Glutamatergic neuron (in vitro differentiated cells): ENCODE measurements at places on chromosomes 5 and 9. TPM values are rescaled to one million over a fixed set of nuclear protein-coding genes. Genes with fewer than 3 reads are reported as not detected.

DNA sequence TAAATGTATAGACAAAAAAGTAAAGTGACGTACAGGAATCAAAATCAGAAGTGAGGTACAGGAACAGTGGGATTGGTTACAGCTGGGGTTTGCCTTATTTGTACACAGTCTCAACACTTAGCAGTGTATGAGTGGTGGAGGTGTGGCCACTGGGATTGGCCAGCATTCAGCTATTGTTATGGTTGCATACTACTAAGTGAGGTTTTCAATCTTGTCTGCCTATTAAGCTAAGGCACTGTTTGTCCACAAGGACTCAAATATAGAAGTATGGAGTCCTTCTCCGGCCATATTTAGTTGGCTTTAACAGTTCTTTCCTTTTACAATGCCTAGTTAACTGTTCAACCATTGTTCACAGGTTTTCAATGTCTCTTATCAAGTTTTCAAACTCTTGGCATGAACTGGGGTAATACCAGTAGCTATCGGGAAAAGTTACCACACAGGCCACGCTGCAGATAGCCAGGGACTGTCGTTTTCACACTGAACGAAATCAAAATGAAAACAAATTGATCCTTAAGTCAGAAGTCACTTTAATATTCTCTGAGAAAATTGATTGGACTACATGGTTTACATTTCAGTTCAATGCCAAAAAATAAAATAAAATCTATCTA lies 176.0 kb upstream of the FREM1 start:
- H3K27ac ChIP-seq, result no peak overlapping the region
- H3K4me3 ChIP-seq, result no peak overlapping the region
- no peaks in the 10 kb centered on the region for H3K36me3 ChIP-seq
- H3K27me3 ChIP-seq, result no peaks in the 10 kb centered on the region

- H3K36me3 ChIP-seq, result no peaks in the 10 kb centered on the region
- DNase-seq, result no peak
- no peak overlapping the region for H3K4me3 ChIP-seq
- peaks cover 6% of the 10 kb centered on the region for H3K27me3 ChIP-seq
- H3K4me1 ChIP-seq, result peaks cover 17% of the 10 kb centered on the region
These were observed 70.4 kb downstream of the HRH2 start for GRCh38 chr5:175728316-175728715.

DNA sequence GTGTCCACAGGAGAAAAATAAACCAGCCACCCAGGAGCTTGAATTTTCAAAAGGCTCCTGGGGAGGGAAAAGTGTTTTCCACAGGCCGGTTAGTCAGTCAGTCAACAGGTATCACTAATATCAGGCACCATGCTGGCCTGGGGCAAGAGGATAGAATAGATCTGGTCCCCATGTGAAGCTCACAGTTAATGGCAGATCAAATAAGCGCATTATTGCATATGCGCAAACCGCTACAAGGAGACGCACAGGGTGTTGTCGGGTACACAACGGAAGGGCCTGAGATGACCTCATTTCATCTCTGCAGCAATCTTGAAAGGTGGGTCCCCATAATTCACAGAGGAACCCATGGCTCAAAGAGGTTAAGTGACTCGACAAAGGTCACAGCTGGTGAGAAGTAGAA lies 260.7 kb downstream of the CRB2 start:
- H3K4me3 ChIP-seq, result no peak overlapping the region
- no peaks in the 10 kb centered on the region for H3K4me1 ChIP-seq
- no peak overlapping the region for H3K27ac ChIP-seq
- DNase-seq, result no peak

The KIF24 gene
- total RNA-seq, result 0.78 TPM

- H3K4me3 ChIP-seq, result peak overlapping the region; percentile 97
- peaks cover 19% of the 10 kb centered on the region for H3K4me1 ChIP-seq
- H3K27me3 ChIP-seq, result peaks cover 23% of the 10 kb centered on the region
- peak overlapping the region; percentile 97 for H3K27ac ChIP-seq
- DNase-seq, result no peak
- no peaks in the 10 kb centered on the region for H3K36me3 ChIP-seq
These were observed 1.3 kb downstream of the EDIL3 start for GRCh38 chr5:84383296-84383815.

GRCh38 chr9:90961375-90961774 lies 159.8 kb downstream of the SYK start:
- H3K36me3 ChIP-seq, result peaks cover 8% of the 10 kb centered on the region
- no peaks in the 10 kb centered on the region for H3K4me1 ChIP-seq
- no peak overlapping the region for H3K4me3 ChIP-seq
- no peak for DNase-seq
- H3K27ac ChIP-seq, result no peak overlapping the region

The SUSD1 gene
- 19.9 TPM for total RNA-seq

The PTGES gene
- total RNA-seq, result 1.0 TPM

DNA sequence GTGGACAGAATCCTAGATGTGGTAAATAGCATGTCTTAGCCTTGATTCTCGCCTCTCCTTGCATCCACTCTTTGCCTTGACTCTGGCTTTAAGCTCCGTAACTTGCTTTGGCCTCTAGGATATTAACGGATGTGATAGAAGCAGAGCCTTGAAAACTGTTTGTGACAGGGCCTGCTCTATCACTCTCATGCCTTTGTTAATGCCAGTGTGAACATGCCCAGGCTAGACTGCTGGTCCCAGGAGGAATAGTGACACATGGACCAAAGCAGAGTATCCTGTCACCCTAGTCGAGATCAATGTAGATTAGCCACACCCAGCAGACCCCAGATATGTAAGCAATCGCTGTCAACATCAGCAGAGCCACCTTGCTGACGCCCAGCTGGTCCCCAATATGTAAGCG lies 109.9 kb upstream of the C9orf72 start:
- no peak for DNase-seq
- H3K4me3 ChIP-seq, result no peak overlapping the region
- no peaks in the 10 kb centered on the region for H3K36me3 ChIP-seq
- H3K27me3 ChIP-seq, result no peaks in the 10 kb centered on the region
- H3K27ac ChIP-seq, result peak overlapping the region; percentile 0
- H3K4me1 ChIP-seq, result peaks cover 3% of the 10 kb centered on the region

The NXNL2 gene
- total RNA-seq, result not detected

GRCh38 chr5:97554977-97555643 lies 372.1 kb upstream of the RIOK2 start:
- no peaks in the 10 kb centered on the region for H3K36me3 ChIP-seq
- H3K27ac ChIP-seq, result no peak overlapping the region
- no peak for DNase-seq
- peaks cover 3% of the 10 kb centered on the region for H3K27me3 ChIP-seq
- H3K4me1 ChIP-seq, result peaks cover 4% of the 10 kb centered on the region

DNA sequence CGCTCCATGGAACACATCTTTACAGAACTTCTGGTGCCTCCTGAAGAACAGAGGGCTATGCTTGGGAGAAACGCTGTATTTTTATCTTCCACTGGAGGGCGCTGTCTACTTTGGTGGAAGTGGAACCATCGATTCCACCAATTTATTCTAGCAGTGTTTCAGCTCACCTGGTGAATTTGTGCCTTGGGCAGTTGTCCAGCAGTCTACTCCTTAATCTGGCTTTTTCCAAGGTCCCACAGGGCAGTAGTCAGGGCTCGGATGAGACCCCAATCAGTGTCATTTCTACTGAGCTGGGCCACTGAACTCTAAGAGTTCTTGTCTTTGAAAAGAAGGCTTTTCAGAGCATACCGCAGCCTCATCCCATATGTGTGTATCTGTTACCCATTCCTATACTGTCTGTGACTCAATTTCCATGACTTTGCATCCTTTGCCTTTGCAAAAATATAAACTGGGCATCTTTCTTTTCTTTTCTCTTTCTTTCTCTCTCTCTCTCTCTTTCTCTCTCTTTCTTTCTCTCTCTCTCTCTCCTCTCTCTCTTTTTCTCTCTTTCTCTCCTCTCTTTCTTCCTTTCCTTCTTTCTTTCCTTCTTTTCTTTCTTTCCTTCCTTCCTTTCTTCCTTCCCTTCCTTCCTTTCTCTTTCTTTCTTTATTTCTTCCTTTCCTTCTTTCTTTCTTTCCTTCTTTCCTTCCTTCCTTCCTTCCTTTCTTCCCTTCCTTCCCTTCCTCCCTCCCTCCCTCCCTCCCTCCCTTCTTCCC lies 138.4 kb upstream of the ZNF618 start:
- no peak overlapping the region for H3K4me3 ChIP-seq
- H3K27me3 ChIP-seq, result peaks cover 7% of the 10 kb centered on the region
- peaks cover 14% of the 10 kb centered on the region for H3K36me3 ChIP-seq

- no peaks in the 10 kb centered on the region for H3K4me1 ChIP-seq
- H3K27ac ChIP-seq, result no peak overlapping the region
- H3K27me3 ChIP-seq, result no peaks in the 10 kb centered on the region
- no peak for DNase-seq
These were observed 342.0 kb upstream of the IRX4 start for GRCh38 chr5:2224689-2225088.

GRCh38 chr5:42593591-42593990 lies 163.0 kb upstream of the CCDC152 start:
- H3K36me3 ChIP-seq, result no peaks in the 10 kb centered on the region
- no peak for DNase-seq
- no peak overlapping the region for H3K4me3 ChIP-seq

GRCh38 chr9:70574151-70574837 lies 159.8 kb upstream of the KLF9 start:
- no peaks in the 10 kb centered on the region for H3K4me1 ChIP-seq
- H3K36me3 ChIP-seq, result no peaks in the 10 kb centered on the region
- H3K27me3 ChIP-seq, result no peaks in the 10 kb centered on the region
- no peak overlapping the region for H3K4me3 ChIP-seq
- H3K27ac ChIP-seq, result no peak overlapping the region
- DNase-seq, result no peak

GRCh38 chr5:150862070-150862469 lies 15.7 kb downstream of the IRGM start:
- no peaks in the 10 kb centered on the region for H3K36me3 ChIP-seq
- no peak overlapping the region for H3K4me3 ChIP-seq

DNA sequence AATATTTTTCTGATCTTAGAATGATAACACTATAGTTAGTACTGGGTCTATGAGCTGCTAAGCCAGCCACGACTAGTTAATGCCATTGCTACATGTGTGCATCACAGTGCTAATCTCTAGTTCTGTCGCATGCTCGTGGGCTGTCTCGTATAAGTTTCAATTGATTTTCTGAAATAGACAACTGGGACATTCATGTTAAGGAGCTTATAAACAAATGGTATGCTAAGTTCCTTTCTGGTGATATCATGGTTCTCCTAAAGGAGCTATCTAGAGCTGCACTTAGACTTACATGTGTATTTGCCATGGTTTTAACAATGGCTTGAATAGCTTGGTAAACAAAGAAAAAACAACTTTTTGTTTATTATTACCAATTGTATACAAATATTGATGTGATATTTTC lies 46.2 kb downstream of the F2RL2 start:
- no peaks in the 10 kb centered on the region for H3K36me3 ChIP-seq
- DNase-seq, result no peak
- no peaks in the 10 kb centered on the region for H3K27me3 ChIP-seq
- no peak overlapping the region for H3K4me3 ChIP-seq
- no peak overlapping the region for H3K27ac ChIP-seq

DNA sequence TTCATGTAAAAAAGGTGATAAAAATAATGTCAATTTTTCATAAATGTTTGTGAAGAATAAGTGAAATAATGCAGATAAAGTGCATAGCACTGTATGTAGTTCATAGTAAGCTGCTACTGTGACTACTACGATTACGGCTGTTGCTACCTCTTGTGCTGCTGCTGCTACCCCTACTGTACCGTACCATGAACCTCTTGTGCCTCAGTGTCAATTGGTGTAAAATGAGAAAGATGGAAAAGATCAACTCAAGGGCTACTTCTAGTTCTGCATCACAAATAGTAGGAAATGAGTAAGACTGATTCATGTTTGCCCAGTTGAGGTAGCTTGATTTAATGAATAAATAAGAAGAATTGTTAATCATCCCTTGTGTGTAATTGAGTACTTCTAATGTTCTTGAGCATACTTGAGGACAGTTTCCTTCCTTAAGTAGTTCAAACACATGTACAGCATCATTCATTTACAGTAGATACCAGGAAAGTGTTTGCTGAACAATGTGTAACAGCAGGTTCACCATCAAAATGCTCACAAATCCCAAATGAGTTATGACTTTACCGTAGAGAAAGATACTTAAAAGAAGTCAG lies 200.0 kb upstream of the ATP10B start:
- no peaks in the 10 kb centered on the region for H3K36me3 ChIP-seq
- H3K27me3 ChIP-seq, result no peaks in the 10 kb centered on the region
- H3K27ac ChIP-seq, result no peak overlapping the region

The CER1 gene
- total RNA-seq, result 3.0 TPM

- H3K4me1 ChIP-seq, result peaks cover 4% of the 10 kb centered on the region
- no peaks in the 10 kb centered on the region for H3K27me3 ChIP-seq
- H3K27ac ChIP-seq, result no peak overlapping the region
- DNase-seq, result no peak
- no peak overlapping the region for H3K4me3 ChIP-seq
These were observed 24.4 kb upstream of the ELL2 start for GRCh38 chr5:95986001-95986400.

DNA sequence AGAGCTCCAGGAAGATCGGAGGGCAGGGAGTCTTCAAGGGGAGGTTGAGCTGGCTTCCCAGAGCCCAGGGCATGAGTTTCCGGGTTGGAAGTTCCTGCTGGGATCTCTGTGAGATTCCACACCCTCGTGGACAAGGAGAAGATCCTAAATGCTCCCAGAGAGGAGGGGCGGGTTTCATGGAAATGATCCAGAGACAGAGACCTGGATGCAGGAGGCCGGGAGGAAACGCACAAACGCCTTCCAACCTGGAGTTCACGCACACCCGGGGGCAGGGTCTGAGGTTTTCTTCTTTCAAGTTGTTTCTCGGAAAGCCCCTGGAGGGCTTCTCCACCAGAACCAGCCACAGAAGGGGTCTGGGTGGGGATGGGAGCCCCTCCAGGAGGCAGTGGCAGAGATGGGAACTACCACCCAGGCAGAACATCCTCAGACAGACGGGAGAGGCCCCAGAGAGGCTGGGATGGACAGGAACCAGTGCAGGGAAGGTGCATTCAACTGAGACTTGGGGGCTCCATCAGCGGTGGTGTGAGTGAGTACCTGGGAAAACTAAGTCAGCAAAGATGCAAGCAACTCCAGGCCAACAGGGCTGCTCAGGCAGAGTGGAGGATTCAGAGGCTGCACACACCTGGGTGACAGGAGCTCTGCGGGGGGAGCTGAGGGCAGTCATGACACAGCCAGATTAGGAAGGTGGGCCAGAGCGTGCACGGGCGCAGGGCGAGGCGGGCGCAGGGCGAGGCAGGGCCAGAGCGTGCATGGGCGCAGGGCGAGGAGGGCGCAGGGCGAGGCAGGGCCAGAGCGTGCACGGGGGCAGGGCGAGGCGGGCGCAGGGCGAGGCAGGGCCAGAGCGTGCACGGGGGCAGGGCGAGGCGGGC lies 52.1 kb upstream of the EXOC3 start:
- peaks cover 3% of the 10 kb centered on the region for H3K36me3 ChIP-seq
- H3K4me1 ChIP-seq, result peaks cover 14% of the 10 kb centered on the region

DNA sequence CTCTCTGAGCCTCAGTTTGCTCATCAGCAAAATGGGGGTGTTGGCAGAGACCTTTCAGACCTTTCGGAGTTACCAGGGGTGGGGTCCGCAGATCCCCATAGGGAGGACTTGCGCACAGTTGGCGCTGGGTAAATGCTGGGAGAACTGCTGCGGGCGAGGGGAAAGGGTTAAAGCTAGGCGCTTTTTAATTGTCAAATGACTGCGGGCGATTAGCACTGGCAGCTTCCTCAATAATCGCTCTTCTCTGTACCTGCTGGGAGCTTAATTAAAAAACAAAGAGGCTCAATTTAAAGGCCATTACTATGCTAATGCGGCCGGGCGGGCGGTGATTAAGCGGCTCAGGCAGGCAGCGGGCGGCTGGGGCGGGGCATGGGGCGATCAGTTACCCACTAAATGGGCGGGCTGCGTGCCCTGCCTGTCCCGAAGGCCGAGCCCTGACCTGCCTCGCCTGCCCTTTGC lies 63.0 kb downstream of the LMX1B start:
- no peaks in the 10 kb centered on the region for H3K36me3 ChIP-seq
- peaks cover 23% of the 10 kb centered on the region for H3K4me1 ChIP-seq
- DNase-seq, result peak; percentile 65
- H3K4me3 ChIP-seq, result peak overlapping the region; percentile 55
- H3K27ac ChIP-seq, result no peak overlapping the region

The IL31RA gene
- not detected for total RNA-seq

The SLCO6A1 gene
- total RNA-seq, result 1.6 TPM

The INSL4 gene
- total RNA-seq, result not detected
